ENCODE measurements at places on chromosomes 4 and X.

DNA sequence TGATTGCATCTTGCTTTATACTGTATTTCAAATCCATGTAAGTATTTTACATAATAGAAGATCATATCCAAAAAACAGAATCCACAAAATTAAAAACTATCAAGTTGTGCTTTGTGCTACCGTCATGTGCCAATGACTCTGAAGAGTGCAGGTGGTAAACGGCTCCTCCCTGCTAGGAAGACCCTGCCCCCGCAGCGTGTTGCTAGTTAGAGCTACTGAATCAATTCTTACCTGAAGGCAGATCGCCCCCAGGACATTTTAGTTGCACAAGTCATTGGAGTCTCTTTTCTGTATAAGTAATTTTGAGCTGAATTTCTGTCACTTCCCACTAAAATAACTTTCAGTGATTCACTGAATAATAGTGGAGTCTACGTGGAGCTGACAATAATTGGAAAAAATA is 599.5 kb upstream of the ZFP42 start:
- DNase-seq: no peak

DNA sequence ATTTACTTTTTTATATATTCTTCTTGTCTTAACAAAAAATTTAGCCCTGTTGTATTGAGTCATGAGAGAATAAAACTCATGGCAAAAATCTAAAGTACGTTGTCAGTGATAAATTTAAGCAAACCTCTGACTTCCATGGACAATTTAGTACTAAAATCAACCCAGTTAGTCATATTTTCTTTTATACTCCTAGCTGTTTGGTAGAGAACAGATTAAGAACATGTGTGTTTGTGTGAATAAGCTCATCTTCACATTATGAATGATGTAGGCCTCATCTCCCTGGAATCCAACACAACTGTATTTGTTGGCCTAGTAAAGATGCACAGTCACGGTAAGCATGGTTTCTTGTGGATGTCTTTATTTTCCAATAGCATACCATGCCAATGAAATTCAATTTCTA is 40.8 kb upstream of the FAM47B start:
- no peak for DNase-seq

GRCh38 chrX:12985331-12985730 is 10.4 kb downstream of the TMSB4X start:
- DNase-seq: no peak

DNA sequence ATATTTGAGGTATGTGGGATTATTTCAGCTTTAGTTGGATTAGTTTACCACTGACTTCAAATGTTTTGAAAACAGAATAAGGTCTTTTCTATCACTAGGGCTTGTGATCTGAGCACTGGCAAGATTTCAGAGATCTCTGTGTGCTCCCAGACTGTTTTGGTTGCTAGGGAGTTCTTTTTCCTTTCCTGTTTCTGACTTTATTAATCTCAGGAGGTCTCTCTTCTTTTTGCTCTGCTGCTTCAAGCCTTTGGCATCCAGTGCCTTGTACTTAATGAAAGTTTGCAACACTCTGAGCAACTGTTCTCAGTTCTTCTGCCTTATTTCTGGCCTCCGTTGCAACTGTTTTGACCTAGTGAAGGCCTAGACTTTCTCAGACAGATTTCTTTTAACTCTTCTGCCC is 32.1 kb upstream of the PAQR3 start:
- DNase-seq: no peak

DNA sequence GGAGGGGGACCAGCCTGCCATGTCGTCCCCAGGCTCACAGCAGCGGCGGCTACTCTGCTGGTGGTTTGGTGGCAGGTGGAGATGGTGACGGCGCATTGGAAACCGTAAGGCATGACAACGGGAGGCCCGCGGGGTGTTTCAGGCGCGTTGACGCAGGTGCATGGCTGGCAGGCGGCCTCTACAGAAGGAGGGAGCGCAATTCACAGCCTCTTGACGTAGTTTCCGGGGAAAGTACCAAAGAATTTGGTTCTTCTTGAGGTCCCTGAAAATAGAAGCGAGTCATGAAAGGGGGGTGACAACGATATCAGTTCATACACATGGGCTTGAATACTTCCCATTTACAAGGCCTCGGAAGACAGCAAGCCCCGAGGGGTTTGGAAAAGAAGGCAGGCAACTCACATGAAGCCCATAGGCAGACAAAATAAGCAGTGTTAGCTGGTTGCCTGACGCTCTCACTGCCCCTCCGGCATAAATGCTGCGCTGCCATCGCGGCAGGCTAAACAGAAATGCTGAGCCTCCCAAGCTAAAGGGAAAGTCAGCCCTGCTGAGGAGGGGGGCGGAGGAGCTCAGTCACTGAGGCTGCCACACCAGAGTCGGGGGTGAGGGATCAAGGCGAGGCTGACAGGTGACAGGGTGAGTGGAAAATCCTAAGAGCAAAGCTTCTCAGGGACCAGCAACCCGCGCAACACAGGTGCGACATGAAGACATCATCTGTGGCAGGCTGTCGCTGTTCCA is 52.3 kb upstream of the PDLIM3 start:
- peak; percentile 54 for DNase-seq

DNA sequence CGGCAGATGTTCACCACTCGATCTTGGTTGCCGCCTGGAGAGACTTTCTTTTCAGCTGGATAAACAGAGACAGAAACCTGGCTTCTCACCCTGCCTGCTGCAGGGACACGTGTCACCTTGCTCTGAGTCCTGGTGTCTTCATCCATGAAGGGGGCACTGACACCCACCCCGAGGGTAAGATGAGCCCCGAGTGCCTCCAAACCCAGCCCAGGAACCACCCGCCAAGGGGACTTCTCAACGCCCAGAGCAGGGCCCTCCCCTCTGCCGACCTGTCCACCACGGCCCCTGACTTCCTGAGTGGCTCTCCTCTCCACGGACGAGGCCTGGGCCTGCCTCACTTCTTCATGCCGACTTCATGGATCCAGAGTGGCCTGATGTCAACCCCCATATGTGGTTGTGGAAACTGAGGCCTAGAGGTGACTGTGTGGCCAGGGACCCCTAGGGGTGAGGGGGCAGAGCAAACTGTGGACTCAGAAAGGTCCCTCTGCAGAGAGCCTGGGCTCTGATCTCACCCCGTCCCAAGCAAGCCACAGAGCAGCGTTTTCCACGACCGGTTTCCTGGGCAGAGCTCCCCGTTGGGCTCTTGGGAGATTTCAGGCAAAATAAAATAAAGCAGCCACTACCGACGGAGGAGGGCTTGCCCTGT is 5.1 kb downstream of the ADRA2C start:
- DNase-seq: no peak

- no peak for DNase-seq
Measured at GRCh38 chrX:1679238-1679637, 64.4 kb downstream of the ASMT start.

DNA sequence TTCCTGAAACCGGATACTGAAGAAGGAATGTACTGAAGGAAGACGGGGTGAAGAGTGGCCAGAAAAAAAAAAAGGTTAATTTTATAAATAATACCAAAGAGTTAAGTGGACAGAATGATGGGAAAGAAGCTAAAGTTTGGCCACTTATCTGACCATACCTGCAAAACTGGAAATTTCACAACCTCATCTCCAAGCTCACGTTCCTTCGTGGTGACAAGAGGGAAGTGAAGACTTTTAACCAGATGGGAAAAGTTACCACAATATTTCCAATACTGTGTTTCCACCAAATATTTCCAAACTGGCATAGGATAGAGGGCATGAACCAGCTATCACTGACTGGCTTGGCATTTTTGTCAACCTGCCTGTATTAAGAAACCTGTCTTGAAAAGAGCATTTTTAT is 56.4 kb downstream of the MAML3 start:
- DNase-seq: no peak

DNA sequence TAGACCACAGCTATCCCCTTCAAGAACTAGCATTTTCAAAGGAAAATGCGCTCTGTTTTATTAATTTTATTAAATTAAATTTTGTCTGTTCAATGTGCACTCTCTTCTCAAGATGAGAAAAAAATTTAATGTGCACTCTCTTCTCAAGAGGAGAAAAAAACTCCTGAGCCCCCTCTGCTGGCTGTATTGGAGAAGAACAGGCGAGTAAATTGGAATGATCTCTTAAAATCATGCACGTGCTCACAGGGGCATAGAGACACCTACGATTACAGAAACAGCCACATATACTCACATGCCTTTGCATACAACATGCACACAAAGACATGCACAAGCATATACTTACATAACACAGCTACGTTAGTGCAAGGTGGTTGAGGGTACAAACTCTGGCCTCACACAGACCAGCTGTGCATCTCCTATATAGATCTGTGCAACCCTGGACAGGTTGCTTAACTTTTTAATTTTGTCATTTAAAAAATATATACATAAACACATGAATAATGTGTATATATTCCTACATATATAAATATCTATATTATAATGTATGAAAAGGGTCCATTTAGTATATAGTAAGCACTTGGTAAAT is 176.2 kb upstream of the CXorf66 start:
- no peak for DNase-seq

GRCh38 chrX:45508454-45508853 is 307.8 kb upstream of the DIPK2B start:
- DNase-seq: no peak

DNA sequence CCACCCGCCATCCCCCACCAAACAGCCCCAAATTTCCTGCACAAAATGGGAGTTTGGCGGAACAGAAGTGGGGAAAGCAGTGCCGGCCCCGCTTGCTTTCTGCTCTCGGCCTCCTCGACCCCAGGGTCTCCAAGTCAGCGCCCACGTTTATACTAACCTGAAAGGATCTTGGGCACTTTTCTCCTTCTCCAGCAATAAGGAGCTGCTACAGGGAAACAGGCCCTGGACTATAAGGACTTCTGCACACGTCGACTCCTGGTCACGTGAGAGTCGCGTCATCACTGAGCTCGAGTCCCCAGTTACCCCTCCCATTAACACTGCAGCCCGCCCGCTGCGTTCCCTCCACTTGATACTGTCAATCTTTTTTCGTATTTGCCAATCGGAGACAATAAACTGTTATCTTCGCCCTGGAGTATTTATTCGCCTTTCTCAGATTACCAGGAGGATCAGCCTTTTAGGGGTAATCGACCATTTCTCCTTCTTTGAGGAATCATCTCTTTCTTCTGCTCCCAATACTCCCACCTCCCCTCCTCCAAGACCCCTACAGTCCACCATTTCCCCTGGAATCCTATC is at the start of gene TCEAL8:
TCEAL8 (minus strand) TSS at position 235 of the 573 bp plus-strand sequence. CDS start 1,176 bp downstream, outside the sequence.
- DNase-seq: peak; percentile 55

Measured in activated CD4-positive, alpha-beta T cell treated with anti-CD3 and anti-CD28 coated beads for 4 hours (primary cell).